ENCODE measurements at places on chromosomes 16 and 17. TPM values are rescaled to one million over a fixed set of nuclear protein-coding genes. Genes with fewer than 3 reads are reported as not detected.

The PRAC1 gene
- total RNA-seq = not detected

The TAC4 gene
- total RNA-seq = not detected

The UMOD gene
- total RNA-seq = 0.60 TPM

The PPP1R1B gene
- total RNA-seq = 2.4 TPM

The RNU2-1 gene
- total RNA-seq = 2,768 TPM

The HES7 gene
- total RNA-seq = 0.78 TPM

The IRX5 gene
- 0.12 TPM for total RNA-seq

The CHST4 gene
- total RNA-seq = 586 TPM

The FZD2 gene
- 7.7 TPM for total RNA-seq

The SLFN13 gene
- 29.1 TPM for total RNA-seq

The TM4SF5 gene
- 56.9 TPM for total RNA-seq

The COX6A2 gene
- 1.3 TPM for total RNA-seq

GRCh38 chr17:41511116-41511515 is 5.7 kb upstream of the KRT13 start:
- DNase-seq = no peak

- DNase-seq = no peak
These were observed 1.0 kb downstream of the RHBDF2 start for GRCh38 chr17:76500074-76500746.

- no peak for DNase-seq
These were observed 193.6 kb downstream of the AATF start for GRCh38 chr17:37142294-37142896.

DNA sequence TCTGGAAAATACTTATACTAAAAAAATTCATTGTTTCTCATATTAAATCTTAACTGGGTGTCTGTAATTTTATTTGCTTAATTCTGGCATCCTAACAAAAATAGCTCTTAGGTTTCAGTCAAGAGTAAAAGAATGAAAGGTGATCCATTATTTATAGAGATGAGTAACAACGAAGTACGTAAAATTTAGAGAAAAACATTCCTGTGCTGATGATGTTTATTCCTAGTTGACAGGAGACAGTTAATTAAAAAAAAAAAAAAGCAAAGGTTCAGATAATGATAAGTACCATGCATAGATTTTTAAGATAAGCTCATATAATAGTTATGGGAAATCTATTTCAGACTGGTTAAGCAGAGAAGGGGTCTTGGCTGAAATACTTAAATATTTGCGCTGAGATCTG is 50.8 kb downstream of the ABCA9 start:
- DNase-seq = no peak

DNA sequence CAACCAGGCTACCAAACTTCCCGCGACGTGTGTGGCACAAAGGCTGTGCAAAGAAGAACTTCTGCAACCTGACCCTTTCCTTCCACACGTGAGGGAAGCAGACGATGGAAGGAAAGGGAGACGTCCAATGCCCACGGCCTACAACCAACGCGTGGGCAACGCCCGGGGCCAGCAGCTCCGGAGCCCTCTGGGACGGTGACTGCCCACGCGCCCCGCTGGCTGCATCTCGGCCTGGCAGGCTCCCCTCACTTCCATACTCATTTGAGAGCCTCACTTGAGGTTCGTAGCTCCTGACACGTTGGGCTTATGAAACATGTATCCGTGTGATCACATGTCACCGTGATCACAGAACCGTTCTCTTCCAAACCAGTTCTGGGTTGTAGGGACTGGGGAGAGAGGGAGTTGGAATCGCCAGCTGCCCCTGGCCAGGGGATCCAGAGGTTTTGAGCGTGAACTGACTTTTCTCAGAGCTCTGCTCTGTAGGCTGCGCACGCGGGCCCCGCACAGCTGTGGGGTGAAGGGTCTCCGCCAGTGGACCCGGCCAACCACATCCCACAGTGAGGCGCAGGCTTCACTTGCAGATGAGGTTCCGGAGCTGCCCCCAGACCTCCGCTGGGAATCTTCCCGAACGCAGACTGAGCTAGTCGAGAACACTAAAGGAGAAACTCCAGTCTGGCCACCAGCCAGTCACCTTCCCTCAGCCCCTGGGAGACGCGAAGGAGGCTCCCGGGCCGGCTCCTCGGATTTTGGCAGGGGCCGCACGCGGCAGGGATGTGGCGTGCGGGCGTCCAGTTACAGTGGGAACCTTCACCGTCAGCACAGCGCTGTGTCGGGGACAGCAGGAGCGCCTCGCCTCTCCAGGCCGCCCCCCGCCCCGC is 1.0 kb downstream of the LMF1 start:
- DNase-seq = no peak

DNA sequence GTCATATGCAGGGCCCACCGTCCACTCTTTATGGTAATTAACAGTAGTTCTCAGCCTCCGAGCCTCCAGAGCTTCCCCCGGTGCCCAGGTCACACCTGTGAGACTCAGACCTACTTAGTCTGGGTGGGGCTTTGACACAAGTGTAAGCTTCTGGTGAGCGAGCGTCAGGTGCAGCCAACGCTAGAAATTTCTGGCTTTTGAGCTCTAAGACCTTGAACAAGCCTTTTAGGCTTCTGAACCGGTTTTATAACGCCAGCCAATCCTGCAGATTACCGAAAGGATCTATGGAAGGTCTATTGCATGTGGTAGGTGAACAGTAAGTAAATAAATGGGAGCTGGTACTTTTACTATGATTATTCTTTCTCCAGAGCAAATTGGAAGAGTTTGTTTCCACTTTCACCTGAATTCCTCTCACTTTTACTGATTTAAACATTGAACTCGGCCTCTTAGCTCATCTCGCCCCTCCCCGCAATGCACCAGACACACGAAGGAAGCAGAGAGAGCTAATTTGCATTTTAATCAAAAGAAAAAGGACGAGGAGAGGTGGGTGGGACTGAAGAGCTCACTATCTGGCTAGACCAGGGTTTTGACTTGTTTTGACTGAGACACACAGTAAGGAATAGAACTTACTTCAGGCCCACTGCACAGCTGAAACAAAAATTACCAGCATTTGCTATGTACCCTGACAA is 47.1 kb downstream of the ABAT start:
- no peak for DNase-seq

DNA sequence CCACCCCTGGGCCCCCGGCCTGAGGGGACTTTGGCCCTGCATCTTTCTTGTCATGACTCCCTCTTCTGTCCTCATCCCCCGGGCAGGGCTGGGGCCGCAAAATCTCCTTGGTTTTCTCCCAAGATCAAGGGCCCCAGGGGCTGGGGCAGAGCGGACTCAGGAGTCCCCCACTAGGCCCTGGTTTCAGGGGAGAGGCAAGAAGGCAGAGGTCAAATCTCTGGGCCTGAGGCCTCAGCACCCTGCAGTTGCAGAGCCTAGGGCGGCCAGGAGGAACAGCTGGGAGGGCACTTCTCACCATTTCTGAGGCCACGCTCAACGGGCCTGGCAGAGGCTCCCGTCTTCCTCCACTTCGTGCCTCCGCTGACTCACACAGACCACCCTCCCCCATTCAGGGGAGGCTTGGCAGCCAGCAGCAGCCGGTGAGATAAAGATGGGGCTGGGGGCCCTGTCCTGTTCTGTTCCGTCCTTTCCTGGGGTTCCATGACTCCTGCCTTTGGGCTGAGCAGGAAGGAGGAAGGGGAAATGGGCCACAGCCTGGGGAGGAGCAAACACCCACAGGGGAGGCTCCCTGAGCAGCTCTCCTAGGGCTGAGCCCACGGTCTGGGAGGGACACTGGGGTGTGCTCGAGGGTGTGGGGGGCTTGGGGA is 12.4 kb downstream of the ZSCAN10 start:
- no peak for DNase-seq

DNA sequence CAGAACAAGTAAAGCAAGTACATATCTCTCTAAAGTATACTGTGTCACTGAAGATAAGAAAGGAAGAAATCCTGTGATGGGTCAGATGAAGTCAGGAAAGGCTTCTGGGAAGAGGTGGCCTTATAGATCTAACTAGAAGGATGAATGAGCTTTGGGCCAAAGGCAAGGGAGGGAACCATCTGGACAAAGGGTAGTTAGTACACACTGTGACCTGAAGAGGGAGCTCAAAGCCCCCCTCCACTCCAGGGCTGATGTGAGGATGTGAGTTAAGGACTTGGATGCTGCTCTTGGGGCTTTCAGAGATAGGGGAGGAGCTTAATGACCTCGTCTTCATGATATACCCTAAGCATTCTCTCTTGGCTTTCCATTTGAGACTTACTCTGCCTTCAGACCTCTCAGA is 185.3 kb upstream of the CACNG3 start:
- no peak for DNase-seq

GRCh38 chr16:55825115-55825728 is 7.7 kb downstream of the CES1 start:
- DNase-seq = no peak

DNA sequence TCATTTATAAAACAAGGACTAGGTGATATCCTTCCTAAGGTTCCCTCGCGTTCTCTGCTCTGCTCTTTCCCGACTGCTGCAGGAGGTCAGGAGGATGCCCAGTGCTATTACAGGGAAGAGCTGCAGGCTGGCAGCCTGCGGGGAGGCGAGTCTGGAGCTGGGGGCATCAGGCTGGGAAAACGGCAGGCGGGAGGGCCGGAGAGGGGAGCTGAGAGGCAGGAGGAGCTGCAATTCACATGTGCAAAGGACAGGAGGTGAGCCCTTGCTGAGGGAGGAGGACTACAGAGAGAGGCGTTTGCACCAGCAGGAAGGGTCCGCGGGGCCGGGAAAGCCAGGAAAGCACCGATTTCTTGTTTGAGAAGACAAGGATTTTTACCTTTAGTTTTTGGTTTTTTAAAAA is 8.1 kb downstream of the ADAD2 start:
- DNase-seq = no peak

GRCh38 chr17:74815550-74816370 is 39.6 kb upstream of the NAT9 start:
- DNase-seq = no peak

DNA sequence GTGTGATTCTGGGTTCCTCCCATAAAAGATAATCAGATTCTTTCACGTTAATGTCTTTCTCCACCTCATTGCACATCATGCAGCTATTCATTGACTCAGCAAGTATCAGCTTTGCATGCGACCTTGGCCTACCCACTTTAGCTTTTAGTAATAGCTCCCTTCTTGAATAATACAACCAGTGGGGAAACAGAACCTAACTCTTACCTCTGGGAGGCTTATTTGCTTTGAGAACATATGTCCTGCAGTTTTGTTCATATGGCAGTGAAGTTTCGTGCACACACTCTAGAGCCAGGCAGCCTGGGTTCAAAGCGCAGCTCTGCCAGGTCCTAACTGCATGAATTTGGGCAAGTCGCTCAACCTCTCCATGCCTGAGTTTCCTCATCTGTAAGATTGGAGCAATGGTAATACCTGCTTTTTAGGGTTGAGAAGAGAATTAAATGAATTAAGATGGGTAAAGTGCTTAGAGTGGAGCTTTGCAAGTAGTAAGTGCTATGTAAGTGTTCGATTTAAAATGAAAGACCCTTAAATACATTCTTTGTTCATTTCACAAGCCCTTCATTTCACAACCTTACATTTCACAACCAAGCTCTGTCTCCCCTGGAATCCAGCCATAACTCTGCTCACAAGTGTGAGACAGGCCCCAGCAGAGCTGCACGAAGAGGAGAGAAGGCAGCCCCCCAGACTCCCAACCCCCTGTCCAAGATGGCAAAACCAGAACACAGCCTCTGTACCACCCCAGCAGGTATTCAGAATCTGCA is 29.3 kb downstream of the MAPT start:
- DNase-seq = no peak

DNA sequence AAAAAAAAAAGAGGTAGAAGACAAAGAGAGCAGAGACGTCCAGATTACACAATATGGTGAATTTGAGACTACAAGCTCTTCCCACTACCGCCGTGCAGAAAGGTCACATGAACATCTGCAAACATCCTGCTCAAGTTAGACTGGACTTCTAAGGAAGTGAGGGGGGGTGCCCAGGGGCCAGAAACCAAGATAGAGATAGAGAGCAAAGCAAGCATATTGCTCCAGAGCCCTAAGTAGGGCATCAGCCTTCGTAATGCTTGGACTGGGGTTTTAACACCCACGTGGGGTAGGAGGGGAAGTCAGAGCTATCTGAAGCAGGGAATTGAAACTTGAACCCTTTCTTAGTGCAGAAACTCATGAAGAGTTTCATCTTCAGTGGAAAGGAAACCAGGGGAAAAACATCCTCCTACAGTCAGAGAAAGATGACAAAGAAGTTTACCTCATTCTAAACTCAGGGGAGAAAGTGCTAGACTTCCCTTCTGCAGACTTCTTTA is 8.7 kb downstream of the CLEC19A start:
- DNase-seq = peak; percentile 61

DNA sequence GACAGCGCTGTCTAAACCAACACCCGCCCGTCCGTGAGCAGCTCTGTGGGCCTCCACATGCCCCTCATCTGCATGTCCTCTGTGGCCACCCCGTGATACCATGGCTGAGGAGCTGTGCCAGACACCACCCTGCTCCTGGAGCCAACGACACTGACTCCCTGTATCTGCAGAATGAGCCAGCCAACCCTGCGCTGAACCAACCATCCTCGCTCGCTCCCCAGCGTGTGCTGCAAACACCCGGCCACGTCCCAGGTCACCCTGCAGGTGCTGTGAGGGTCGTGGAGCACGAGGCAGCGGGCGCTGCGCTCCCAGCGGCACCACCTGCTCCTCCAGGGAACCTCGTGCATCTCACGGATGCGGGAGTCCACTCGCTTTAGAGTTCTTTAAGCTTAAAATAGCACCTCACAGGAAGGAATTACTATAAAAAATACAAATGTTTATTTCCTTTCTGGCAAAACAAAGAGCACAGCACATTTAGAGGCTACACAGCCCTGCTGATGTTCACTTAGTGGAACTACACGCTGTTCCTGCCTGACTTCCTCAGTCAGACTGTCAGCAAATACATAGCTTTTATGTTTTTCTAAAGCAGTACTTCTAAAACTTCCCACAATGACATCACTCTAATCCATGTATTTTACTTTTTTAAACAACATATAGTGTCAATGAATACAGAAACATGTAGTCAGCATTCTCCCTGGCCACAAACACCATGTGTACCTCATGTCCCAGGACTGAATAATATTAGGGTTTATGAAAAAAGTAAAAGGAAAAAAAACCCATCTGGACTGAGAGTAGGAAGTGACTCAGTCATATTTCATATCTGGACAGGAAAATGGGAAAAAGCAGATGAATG is 43.5 kb downstream of the MAP1LC3B start:
- no peak for DNase-seq

DNA sequence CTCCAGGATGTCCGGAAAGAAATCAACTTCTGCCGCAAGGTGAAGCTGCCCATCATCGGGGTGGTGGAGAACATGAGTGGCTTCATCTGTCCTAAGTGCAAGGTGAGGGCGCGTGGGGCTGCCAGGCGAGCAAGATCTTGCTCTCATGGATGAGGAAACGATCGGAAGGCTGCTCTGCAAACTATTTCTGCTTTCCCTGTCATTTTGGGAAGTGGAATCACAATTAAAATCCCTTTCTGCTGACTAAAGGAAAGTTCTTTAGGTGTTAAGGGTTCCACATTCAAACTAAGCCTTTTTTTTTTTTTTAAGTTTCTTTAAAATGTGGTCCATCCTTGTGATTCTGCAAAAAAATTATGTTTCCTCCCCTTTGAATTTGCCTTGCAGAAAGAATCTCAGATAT is 17.7 kb downstream of the NUBP1 start:
- no peak for DNase-seq

- no peak for DNase-seq
These were observed 16.7 kb upstream of the ADGRG1 start for GRCh38 chr16:57611706-57612105.

- DNase-seq = no peak
These were observed 269.3 kb upstream of the TBX2 start for GRCh38 chr17:61130330-61130729.

Data from mucosa of gallbladder (tissue), 1 donor.